Smooth muscle cell of bladder (primary cell): ENCODE measurements at places on chromosomes 5 and 9. TPM values are rescaled to one million over a fixed set of nuclear protein-coding genes. Genes with fewer than 3 reads are reported as not detected.

Gene PCDHGB3
- 5.3 and 5.4 TPM in 2 replicates for total RNA-seq

Gene SHLD3
- 1.8 and 2.5 TPM in 2 replicates for total RNA-seq

Gene MROH2B
- not detected in 2 replicates for total RNA-seq

Gene HTR1A
- not detected in 2 replicates for total RNA-seq

Gene AMBP
- 0.28 and 0.46 TPM in 2 replicates for total RNA-seq

Gene ORM2
- not detected in 2 replicates for total RNA-seq

Gene PCDHA2
- under 0.01 and 0.09 TPM in 2 replicates for total RNA-seq

Gene RANBP3L
- total RNA-seq = 0.09 TPM in 1 of 2 replicates, not detected in the other

Gene CDH6
- total RNA-seq = 40.0 and 42.6 TPM in 2 replicates

Gene SPATA31C1
- not detected in 2 replicates for total RNA-seq

Gene DMRTA1
- total RNA-seq = 0.14 and 0.28 TPM in 2 replicates

Gene MYMK
- total RNA-seq = not detected in 2 replicates

Gene RAB3C
- total RNA-seq = under 0.01 TPM in 1 of 2 replicates, not detected in the other

Gene NOP16
- 10.0 and 16.5 TPM in 2 replicates for total RNA-seq

Gene OR13J1
- not detected in 2 replicates for total RNA-seq

Gene LIX1
- under 0.01 TPM in 1 of 2 replicates, not detected in the other for total RNA-seq

Gene DBH
- total RNA-seq = not detected in 2 replicates

Gene SPINK7
- total RNA-seq = not detected in 2 replicates

Gene TMED9
- 192 and 233 TPM in 2 replicates for total RNA-seq

Gene FEM1C
- 11.2 and 15.8 TPM in 2 replicates for total RNA-seq

Gene CNTRL
- 2.9 and 4.4 TPM in 2 replicates for total RNA-seq

Gene ECM2
- 4.3 and 5.0 TPM in 2 replicates for total RNA-seq
